ENCODE measurements at places on chromosomes 2 and 18. TPM values are rescaled to one million over a fixed set of nuclear protein-coding genes. Genes with fewer than 3 reads are reported as not detected.
A peak's percentile ranks its signal among the peaks of the same experiment; 100 is the strongest.

Gene COLEC12
- not detected for total RNA-seq

- no peaks in the 10 kb centered on the region for H3K27me3 ChIP-seq
- DNase-seq = peak; percentile 74
- H3K4me3 ChIP-seq = no peak overlapping the region
- no peaks in the 10 kb centered on the region for H3K36me3 ChIP-seq
- H3K27ac ChIP-seq = no peak overlapping the region
Measured at GRCh38 chr18:21914739-21915319, 174.2 kb downstream of the MIB1 start.

- H3K27me3 ChIP-seq = no peaks in the 10 kb centered on the region
- H3K4me1 ChIP-seq = peaks cover 3% of the 10 kb centered on the region
- H3K27ac ChIP-seq = no peak overlapping the region
- no peaks in the 10 kb centered on the region for H3K36me3 ChIP-seq
- DNase-seq = no peak
Measured at GRCh38 chr2:58572731-58573130, 331.6 kb upstream of the FANCL start.

GRCh38 chr2:206886696-206887095 is 52.6 kb upstream of the CPO start:
- no peaks in the 10 kb centered on the region for H3K36me3 ChIP-seq
- no peak overlapping the region for H3K4me3 ChIP-seq
- no peaks in the 10 kb centered on the region for H3K27me3 ChIP-seq
- no peak for DNase-seq
- no peak overlapping the region for H3K27ac ChIP-seq

Gene LAMA3
- not detected for total RNA-seq

Gene LIMS2
- 0.32 TPM for total RNA-seq

DNA sequence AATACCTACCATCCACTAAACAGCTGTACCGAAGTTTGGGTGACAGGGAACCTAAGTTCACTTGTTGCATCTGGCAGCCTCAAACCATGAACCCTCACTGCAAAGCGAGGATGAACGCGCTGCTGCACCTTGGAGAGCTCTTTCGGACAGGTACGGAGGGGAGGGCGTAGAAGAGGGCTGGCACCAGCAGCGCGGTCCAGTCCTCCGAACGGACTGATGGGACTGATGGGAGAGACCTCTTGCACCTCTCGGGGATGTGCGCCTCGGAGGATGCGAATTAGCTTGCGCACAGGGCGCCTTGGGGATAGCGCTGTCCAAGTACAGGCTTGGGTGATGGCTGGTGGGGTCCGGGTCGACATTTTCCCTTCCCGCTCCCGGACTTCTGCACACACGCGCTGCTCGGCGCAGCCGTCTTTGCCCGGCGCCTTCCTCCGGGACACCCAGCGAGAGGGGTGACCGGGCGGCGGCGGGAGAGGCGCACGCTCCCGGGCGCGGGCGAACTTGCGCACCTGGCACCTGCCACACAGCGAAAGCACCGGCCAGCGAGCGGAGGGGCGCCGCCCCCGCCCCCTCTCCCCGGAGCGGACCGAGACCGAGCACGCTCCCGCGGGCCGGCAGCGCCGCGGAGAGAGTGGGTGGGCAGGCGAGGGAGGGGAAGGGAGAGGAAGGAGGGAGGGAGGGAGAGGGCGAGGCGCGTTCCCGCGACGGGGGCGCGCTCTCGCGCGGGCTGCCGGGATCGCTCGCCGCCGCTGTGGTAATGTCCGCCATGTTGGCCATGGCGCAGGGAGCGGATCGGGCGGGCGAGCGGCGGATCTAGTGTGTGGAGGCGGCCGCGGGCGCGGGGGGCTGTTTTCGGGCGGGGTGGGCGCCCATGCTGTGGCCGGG is at the start of gene EPC2:
EPC2 (plus strand) TSS at position 754 of the 885 bp plus-strand sequence. CDS start 267 bp downstream, outside the sequence.
- peak; percentile 93 for DNase-seq
- no peaks in the 10 kb centered on the region for H3K27me3 ChIP-seq
- no peaks in the 10 kb centered on the region for H3K36me3 ChIP-seq
- H3K4me1 ChIP-seq = peaks cover 19% of the 10 kb centered on the region
- H3K4me3 ChIP-seq = peak within 1 kb of the TSS; percentile 98

Gene AQP12B
- not detected for total RNA-seq

Gene HOXD10
- not detected for total RNA-seq

DNA sequence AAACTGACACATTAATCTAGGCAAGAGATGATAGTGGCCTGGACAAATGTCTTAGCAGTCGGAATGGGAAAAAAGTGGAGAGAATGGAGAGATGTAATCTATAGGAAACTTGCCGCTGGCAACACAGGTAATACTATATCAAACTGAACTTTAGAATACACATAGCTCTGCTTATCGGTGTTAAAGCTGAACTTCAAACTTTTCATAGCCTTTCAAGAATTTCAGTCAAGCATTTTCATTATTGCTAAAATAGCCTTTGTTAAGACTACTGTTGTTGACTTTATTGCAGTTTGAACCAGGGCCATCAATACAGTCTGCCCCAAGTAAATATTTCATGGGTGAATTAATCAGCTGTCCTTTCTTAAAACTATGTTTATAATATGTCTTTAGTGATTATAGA is 12.9 kb upstream of the CHST9 start:
- H3K27me3 ChIP-seq = no peaks in the 10 kb centered on the region
- no peak overlapping the region for H3K27ac ChIP-seq
- no peaks in the 10 kb centered on the region for H3K4me1 ChIP-seq

GRCh38 chr2:36351736-36352349 is 3.7 kb upstream of the CRIM1 start:
- peak; percentile 75 for DNase-seq
- H3K27ac ChIP-seq = no peak overlapping the region
- no peaks in the 10 kb centered on the region for H3K36me3 ChIP-seq
- H3K4me1 ChIP-seq = no peaks in the 10 kb centered on the region

DNA sequence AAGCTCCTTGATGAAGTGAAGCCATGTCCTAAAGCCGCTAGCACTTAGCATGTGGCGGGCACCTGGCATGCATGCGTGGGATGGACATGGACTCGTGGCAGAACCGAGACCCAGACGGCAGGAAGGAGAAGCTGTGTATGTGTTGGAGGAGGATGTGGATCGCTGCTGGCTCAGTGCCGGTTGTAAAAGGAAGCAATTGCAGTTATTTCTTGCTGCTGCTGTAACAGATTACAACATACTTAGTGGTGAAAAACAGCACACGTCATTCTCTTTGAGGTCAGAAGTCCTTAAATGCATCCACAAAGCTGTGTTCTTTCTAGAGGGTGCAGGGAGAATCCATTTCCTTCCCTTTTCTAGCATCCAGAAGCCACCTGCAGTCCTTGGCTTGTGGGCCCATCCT is 74.6 kb downstream of the AGAP1 start:
- no peak overlapping the region for H3K4me3 ChIP-seq
- H3K4me1 ChIP-seq = no peaks in the 10 kb centered on the region
- no peak overlapping the region for H3K27ac ChIP-seq
- H3K36me3 ChIP-seq = no peaks in the 10 kb centered on the region
- DNase-seq = no peak

GRCh38 chr2:118968042-118968441 is 26.0 kb downstream of the MARCO start:
- H3K4me3 ChIP-seq = no peak overlapping the region
- no peak for DNase-seq
- no peaks in the 10 kb centered on the region for H3K4me1 ChIP-seq
- no peaks in the 10 kb centered on the region for H3K27me3 ChIP-seq
- H3K36me3 ChIP-seq = no peaks in the 10 kb centered on the region

GRCh38 chr2:134344954-134345697 is 91.3 kb downstream of the MGAT5 start:
- H3K27me3 ChIP-seq = no peaks in the 10 kb centered on the region
- H3K4me3 ChIP-seq = no peak overlapping the region
- no peak for DNase-seq
- H3K4me1 ChIP-seq = no peaks in the 10 kb centered on the region
- no peak overlapping the region for H3K27ac ChIP-seq
- H3K36me3 ChIP-seq = no peaks in the 10 kb centered on the region

Measured in Karpas-422 (cell line).